ENCODE measurements at places on chromosomes 5 and 9.

DNA sequence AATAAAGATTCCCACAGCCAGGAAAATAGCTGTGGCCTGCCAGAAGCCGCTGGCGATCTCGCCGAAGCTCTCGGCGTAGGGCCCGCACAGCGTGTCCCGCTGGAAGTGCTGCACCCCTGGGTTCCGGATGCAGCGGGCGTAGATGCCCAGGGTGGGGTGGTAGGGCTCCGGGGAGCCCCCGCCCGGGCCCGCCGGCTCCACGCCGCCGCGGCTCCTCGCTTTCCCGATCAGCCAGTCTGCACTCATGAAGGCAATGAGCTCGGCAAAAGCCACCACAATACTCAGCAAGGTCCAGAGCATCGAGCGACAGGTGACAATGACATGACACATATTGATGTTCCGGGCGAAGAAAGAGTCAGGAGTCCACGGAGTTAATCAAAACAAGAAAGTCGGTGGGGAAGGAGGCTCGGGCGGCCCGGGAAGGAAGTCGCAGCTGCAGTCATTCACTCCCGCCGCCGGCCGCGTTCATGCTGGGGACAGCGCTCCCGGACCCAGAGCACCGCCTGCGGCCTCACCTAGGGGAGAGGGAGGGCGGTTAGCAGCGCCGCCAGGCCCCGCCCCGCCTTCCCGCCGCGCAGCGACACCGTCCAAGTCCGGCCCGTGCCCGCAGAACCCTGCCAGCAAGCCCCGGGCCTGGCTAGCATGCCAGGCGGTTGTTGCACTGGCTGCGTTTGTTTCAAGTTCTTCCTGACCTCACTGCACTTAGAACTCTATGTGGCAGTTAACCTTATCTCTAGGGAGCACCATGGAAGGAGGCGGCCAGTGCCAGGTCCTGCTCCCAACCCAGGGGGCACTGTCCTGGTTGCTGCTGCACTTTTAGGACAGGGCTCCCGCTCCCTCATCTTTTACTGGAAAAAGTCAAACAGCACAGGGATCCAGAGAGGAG is 138.4 kb downstream of the LHFPL2 start:
- peak; percentile 6 for DNase-seq

GRCh38 chr5:82894716-82895115 is 182.5 kb downstream of the TMEM167A start:
- DNase-seq = no peak

- DNase-seq = no peak
These were observed 140.6 kb downstream of the OSTF1 start for GRCh38 chr9:75228893-75229292.

- DNase-seq = no peak
These were observed 33.5 kb downstream of the PRKACG start for GRCh38 chr9:68980341-68980914.

Data from amygdala (tissue), 56 donors.